ENCODE measurements at places on chromosomes 4 and X.

DNA sequence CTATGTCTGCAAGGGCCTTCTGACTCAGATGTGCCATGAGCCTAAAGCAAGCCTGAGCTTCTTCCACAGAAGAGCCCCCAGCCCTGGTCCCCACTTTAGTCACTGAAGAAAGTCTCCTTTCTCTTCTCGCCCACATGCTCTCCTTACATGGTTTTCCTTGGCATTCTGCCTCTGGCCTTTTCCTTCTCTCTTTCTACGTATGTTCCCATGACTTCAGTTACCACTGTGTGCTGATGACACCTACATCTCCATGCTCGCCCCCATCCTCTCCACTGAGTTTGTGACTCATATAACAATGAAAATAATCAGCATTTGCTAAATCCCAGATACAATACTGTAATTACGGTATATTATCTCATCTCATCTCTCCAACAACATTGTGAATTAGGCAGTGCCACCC, 149.3 kb downstream of the AMMECR1 start:
- no peak for DNase-seq

- peak; percentile 5 for DNase-seq
Measured at GRCh38 chrX:68060506-68061205, 372.6 kb downstream of the OPHN1 start.

DNA sequence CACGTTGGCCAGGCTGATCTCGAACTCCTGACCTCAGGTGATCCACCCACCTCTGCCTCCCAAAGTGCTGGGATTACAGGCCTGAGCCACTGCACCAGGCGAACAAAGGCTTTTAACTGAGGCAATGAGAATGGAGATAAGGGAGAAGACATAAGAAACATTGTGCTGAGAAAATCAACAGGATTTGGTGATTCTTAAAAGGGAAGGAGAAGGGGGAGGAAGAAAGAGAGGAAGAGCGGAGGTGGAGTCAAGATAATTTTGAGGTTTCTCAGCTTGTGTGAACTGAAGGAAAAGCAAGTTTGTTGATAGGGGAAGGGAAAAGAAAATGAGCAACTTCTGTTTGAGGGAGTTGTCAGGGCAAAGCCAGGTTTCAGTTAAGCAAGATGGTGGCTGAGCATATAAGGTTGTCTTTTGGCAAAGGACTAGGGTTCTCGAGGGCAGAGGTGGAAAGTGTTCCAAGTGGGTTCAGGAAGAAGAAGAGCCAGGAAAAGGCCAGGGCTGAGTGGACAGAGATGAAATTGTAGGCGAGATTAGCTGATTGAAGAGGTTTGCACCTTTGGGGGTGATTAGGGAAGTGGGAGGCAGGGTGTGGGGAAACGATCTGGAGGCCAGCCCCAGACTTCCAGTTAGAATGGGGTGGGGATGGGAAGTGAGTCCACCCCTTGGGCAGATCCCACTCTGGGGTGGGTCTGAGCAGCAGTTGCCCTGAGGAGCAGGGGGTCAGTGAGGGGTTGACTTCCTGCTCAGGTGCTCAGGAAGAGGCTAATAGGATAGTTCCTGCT, 7.8 kb downstream of the DOCK11 start:
- no peak for DNase-seq

DNA sequence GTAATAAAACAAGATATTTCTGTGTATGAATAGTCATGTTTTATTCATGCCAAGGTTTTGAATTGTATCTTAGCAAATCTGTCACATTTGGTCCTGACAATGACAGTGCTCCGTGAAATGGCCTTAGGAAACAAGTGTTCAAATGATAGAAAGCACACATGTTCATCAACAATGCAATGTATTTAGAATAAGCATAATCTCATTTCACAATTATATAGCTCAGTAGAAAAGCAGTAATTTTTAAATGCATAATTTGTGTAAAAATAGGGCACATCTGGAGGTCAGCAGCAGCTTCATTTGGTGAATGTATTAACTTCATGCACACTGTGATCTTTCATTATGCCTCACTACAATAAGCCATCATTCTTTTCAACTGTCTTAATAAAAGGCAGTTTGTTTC, 380.4 kb downstream of the GPM6A start:
- DNase-seq = no peak

DNA sequence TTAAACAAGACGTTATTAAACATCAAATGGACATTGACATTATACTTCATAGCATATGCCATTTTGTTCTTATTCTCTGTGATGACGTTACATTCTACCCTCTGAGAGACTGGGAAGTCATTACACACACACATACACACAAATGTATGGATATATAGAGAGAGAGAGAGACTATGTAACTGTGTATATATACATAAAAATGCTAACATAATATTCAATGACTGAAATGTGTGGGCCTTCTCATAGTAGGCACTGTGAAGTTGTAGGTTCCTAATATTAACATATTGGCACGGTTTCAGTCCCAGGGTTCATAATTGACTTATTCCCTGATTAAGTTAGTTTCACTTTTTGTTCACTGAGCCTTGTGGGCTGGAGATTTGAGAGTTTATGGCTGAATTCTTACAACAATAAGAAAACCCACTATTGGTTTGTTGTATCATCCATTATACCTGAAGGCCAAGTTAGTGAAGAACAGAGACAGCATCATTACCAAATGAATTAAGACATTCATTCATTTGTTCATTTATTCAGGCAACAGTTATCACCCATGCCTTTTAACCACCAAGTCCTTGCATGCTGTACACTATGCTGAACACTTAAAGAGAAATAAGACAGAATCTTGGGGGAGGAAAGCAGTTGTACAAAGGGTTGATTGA, 68.5 kb downstream of the GAB1 start:
- DNase-seq = no peak

DNA sequence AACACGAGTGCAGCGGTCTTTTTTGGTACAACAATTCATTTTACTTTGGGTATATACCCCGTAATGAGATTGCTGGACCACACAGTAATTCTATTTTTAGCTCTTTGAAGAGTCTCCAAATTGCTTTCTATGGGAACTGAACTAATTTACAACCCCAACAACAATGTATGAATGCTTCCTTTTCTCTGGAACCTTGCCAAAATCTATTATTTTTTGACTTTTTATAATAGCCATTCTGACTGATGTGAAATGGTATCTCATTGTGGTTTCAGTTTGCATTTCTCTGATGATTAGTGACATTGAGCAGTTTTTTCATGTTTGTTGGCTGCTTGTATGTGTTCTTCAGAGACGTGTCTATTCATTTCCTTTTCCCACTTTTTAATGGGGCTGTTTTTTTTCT, 240.8 kb downstream of the STK32B start:
- no peak for DNase-seq

GRCh38 chrX:131565909-131566308, 22.0 kb downstream of the OR13H1 start:
- DNase-seq = no peak

GRCh38 chr4:40316333-40316781, 18.8 kb upstream of the CHRNA9 start:
- DNase-seq = no peak

GRCh38 chr4:152107736-152108500, 347.1 kb upstream of the GATB start:
- DNase-seq = no peak

- no peak for DNase-seq
Measured at GRCh38 chrX:132819711-132820264, 138.6 kb downstream of the HS6ST2 start.

DNA sequence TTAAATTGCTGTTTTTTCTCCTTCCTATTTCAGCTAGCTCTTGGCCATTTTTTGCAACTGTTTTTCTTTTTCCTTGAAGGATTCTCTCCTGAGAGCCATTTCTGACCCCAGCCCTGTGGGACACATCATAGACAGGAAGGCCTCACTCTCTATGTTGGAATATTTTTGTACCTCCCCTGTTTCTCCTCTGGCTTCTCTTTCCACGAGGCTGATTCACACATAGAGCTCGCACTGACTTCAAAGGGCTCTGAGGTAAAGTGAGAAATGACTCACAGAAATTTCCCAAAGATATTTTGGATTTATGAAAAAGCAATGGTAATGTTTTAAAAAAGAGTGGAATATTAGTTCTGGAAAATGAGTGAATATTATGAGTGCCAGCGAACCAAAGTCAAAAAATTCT, 181.7 kb upstream of the IGFBP7 start:
- no peak for DNase-seq

- no peak for DNase-seq
Measured at GRCh38 chr4:156774422-156774821, 197.2 kb downstream of the PDGFC start.

DNA sequence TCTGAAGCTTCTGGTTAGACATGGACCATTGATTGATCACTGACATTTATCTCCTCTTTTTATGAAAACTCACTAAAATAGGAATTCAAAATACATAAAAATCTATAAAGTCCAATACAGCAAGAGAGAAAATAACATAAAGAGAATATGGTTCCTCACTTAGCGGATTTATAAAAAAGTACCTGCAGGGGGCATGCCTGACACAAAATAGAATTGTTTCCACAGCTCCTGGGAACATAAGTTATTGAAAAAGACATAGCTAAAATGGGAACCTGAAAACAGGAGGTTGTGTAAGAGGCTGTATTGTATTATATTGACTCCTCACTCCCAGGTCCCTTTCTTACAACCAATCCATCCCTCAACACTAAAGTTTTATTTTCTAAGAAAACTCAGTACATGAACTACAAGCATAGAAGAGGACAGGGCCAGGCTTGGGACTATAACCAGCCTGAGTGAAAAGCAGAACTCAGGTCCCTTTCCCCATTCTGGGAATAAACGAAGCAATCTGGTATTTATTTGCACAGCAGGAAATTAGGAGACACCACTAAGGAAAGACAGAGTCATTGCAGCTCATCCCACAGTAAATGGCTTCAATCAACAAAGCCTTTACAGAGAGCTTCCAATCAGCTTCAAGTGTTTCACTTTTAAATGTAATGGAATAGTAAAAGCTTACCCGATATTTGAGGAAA, 121.1 kb upstream of the NDST4 start:
- DNase-seq = no peak

DNA sequence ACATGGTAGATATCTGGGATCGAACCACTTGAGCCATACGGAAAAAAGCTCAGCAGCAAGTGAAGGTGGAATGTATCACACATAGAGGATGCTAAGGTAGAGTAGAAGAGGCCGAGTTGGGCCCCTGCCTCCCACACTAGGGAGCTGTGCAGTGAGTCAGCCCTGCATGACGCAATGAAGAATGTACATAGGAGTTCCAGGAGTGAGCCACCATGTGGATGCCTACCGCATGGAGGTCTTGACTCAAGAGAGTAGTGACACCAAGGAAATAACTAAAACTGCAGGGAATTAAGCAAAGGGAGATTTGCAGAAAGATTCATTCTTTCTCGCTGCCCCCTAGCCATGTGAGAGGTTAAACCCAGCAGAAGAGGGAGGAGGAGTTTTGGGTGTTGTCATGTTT, 389.6 kb upstream of the IGFBP7 start:
- no peak for DNase-seq

DNA sequence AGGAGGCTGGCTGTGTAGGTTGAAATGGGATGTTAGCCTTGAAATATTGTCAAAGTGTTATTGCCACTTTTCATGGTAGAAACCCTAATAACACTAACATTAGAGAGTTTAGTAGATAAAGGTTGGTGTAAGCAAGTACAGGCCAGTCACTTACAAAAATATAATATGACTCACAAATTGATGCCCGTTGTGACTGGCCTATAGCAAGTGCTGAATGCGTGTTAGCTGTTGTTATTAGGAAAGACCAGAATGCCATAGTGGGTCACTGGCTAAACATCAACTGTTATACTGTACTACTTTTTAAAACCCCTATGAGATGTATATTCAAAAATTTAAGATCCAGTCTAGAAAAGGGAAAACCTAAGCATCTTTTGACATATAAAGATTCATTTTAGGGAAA, 20.4 kb upstream of the GDPD2 start:
- no peak for DNase-seq

DNA sequence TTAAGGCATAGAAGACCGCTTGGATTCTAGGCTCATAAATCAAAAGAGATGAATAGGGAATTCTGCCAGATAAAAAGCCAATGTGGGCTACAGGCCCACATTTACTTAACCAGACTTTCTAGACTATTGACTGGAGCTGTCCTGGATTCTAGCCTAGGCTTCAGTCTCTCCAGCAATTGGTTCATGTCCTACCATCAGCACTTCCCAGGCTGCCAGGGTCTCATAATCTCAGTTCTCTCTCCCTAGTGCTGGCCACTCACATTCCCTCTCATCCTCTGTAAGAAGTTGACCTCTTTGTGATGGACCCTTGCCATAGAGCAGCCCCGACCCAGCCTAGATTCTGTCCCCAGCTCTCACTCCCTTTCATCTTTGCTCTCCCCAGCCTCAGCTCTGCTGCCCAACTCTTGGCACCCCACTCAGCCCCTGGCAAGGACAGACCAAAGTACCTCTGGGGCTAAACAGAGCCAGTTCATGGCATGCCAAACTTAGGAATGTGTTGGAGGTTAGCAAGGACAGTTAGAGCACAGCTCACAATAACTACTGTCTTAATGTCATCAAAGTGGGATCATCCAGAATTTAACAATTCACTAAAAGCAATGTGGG, 396.2 kb downstream of the INPP4B start:
- DNase-seq = no peak

DNA sequence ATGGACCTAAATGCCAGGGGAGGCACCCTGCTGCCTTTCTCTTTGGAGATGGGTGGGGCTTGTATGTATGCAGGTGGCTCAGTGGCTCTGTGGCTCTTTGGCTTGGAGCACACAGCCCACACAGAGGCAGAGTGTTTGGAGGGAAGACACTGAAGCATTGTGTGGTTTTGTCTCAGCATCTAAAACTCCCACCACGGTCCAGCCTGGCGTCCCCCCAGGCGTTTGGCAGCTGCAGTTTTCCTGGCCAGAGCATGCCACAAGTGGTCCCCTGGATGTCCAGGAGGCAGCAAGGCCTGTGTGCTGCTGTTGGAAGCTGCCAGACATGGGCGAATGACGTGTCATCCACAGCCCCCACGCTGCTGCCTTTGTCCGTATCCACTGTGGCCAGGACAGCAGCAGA, 32.2 kb upstream of the PSAPL1 start:
- no peak for DNase-seq

- DNase-seq = no peak
Measured at GRCh38 chr4:61545902-61546480, 345.9 kb downstream of the ADGRL3 start.

GRCh38 chrX:30613721-30614120, 36.2 kb upstream of the TASL start:
- no peak for DNase-seq

- DNase-seq = no peak
Measured at GRCh38 chr4:144712775-144713174, 66.8 kb downstream of the HHIP start.
